ENCODE measurements at places on chromosomes 7 and 10.
A peak's percentile ranks its signal among the peaks of the same experiment; 100 is the strongest.

DNA sequence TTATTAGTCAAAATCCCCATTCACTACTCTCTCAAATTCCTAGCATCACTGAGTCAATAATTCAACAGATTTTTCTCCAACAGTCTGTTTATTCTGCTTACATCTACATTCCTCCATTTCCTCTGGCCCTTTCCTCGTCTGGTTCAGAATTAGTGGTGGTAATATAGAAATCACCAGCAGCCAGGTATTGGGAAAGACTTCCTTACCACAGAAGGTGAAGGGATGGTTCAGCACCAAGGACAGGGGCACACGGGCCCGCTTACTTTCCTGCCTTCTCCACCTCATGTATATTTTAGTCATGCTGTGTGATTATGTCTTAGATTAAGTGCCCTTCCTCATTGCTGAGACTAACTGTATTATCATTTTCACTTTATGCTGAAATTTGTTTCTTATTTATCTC, 70.4 kb upstream of the APBB1IP start:
- no peak for DNase-seq

DNA sequence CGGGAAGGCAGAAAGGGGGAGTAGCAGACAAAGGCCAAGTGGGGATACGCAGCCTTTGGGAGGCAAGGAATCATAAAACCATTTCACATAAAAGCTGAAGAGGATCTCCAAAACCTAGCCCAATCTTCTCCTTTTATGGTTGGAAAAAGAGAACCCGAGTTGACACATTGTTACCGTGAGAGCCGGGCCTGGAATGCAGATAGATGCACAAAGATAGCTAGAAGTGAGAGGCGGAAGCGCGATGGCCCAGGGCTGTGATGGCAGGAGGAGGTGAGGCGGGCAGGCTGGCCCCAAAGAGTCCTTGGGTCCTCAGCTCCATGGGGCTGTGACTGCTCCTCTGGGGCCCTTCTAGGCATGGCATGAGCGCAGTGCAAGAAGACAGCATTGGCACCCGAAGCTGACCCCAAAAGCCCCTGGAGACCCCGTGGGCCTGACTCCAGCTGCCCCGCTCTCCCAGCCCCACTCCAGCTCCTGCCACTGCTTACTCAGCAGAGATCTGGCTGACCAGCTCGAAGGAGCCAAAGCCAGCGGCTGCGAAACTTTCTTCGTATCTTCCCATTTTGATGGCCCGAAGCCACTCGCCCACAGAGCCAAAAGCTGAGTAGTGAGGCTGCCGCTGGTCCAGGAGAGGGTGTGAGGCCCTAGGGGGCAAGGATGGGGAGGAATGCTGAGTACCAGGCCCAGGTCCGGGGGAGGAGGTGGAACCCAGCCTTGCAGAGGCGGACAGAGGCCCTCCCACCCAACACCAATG, 22.5 kb downstream of the EPHB4 start:
- DNase-seq = no peak

DNA sequence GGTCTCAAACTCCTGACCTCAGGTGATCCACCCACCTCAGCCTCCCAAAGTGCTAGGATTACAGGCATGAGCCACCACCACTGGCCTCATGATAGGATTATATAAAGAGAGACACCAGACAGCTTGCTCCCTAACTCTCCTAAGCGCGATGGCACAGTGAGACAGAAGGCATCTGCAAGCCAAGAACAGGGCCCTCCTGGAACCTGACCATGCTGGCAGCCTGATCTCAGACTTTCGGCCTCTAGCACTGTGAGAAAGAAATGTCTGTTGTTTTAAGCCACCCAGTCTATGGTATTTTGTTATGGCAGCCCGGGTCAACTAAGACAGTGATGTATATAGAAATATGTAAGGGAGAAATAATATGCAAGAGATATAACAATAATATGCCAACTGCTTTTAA, 51.2 kb downstream of the SRPK2 start:
- DNase-seq = no peak

- no peak for DNase-seq
Measured at GRCh38 chr10:58177362-58177947, 90.2 kb downstream of the IPMK start.

DNA sequence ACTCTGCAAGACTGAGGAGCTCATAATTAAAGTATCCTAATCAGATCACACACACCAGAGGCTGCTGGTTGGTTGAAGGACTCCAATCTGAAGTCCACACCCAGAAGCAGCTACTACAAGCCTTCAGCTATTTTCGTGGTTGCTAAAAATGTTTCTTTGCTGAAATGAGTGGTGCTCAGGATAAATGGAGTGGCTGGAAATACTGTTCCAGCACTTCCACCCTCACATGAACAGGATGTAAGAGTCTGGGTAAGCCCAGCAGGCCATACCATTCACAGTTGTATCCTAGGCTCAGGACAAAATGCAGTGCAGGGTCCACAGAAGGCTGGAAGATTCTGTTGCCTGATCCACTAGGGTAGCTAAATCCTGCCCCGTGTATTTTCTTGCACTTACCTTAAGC, 34.1 kb downstream of the AFAP1L2 start:
- DNase-seq = no peak

GRCh38 chr10:119700321-119700954, 25.4 kb upstream of the INPP5F start:
- no peak for DNase-seq

DNA sequence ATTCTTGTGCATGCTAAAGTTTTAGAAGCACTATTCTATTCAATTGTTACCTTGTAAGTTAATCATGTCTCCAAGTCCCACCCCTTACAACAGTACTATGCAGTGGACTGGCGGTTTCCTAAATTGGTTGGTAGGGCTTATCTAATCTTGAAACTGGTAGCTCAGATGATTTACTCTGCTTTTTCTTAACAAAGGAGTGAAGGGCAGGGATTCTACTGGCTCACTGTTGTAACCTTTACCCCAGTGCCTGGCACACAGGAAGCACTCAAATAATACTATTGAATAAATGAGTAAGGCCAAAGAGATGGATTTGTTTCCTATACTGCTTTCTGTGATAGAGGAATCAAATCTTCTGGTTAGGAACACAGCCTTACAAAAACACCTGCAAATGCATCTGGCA, 46.0 kb upstream of the CYCS start:
- DNase-seq = no peak

GRCh38 chr10:30834651-30835050, 197.0 kb downstream of the ZNF438 start:
- DNase-seq = no peak

DNA sequence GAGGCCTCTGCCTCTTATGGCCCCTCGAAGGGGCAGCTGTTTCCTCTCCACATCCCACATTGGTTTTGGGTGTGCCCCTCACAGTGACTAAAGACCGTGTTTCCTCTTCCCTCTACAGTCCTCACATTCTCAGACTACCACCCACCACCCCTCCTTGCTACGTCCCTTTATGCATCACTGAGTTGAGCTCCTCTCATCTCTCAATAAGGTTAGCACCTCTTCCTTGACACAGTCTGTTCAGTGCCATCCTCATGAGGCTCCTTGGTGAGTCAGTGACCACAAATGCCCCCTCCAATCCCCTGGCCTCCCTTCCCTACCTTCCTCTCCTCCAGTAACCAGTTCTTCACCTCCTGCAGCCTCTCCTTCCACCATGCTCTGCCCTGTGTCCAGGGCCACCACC, 239.1 kb upstream of the MYO3A start:
- DNase-seq = no peak

- no peak for DNase-seq
Measured at GRCh38 chr10:82889728-82890127, 1014.7 kb downstream of the NRG3 start.

GRCh38 chr10:33414841-33415240, 80.4 kb upstream of the NRP1 start:
- DNase-seq = no peak

GRCh38 chr7:151725844-151726651, 150.9 kb downstream of the PRKAG2 start:
- no peak for DNase-seq

GRCh38 chr10:110353244-110354119, 48.8 kb upstream of the SMNDC1 start:
- peak; percentile 43 for DNase-seq

- no peak for DNase-seq
Measured at GRCh38 chr10:132861116-132861691, 75.3 kb upstream of the NKX6-2 start.

DNA sequence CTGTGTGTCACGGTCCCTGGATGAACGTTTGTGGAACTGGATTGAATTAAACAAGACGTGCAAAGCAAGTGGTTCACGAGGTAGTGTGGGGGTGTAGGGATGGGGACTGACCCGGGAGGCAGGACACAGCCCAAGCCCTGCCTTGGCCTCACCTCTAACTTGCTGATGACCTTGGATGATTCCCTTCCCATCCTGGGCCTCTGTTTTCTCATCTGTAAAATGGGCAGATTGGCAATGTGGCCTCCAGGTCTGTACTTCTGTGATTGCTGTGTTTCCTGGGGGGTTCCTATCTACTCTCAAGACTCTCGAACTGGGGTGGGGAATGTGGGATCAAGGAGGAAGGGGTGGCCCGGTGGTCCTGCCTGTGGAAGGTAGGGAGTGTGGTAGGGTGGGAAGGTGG, 6.0 kb upstream of the PSMG3 start:
- no peak for DNase-seq

DNA sequence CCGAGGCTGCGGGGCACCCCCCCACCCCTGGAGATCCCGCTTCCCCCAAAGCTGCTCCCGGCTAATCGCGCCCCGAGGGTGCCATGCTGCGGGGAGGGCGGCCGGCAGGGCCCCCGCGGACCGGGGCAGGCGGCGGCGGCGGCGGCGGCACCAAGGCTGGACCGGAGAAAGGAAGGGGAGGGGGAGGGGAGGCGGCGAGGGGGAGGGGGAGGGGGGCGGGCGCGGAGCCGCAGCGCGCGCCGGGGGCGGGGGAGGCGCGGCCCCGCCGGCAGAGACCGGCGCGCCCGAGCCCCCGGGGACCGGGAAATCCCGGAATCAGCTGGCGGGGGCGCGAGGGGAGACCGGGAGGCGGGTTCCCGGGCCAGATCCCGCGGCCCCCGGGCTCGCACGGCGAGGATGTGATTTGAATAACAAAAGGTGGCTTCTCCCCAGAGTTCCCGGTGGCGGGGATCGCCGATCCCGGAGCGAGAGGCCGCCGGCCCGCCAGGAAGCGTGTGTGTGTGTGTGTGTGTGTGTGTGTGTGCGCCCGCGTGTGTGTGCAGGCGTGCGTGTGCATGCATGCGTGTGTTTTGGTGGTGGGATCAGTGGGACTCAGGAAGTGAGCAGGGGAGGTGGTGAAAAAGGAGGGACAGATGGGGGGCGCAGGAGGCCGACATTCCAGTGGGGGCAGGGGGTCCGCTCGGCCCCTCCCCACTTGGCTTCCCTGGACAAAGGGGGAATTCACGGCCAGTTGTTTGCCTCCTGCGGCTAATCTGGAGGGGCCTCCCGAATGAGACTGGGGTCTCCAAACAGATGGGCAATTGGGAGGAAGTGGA, 99.5 kb downstream of the HIP1 start:
- peak; percentile 59 for DNase-seq

DNA sequence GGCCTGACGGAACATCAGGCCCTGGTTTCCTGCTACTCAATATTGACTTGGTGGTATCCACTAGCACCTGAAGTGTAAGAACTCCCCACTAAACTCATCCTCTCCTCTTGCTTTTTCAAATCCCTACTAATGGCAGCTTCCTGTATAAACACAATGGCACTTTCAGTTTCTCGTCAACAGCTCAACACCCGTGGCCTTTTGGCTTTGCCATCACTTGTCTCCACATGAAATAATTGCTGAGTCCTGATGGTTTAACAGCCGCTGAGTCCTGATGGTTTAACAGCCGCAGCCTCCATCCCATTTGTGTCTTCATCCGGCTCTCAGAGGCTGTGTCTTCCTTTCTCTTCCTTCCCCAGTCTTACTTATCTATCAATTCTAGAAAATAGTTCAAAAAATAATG, 261.4 kb upstream of the PITRM1 start:
- no peak for DNase-seq

DNA sequence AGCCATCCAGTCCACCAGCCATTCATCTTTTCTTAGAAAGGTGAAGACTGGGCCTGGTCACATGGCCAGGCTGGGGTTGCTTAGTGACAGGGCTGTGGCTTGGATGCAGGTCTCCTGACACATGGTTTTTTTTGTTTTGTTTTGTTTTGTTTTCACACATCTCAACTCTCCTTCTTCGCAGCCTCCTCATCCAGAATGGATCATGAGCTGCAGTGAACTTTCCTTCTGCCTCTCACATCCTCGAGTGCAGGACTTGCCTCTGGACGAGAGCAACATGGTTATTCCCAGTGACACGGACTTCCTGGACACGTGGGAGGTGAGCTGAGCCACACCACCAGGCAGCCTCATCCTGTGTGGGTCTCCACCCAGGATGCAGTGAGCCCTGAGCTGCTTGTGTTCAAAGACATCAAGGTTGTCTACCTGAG, 9.5 kb downstream of the AKR1E2 start:
- no peak for DNase-seq

DNA sequence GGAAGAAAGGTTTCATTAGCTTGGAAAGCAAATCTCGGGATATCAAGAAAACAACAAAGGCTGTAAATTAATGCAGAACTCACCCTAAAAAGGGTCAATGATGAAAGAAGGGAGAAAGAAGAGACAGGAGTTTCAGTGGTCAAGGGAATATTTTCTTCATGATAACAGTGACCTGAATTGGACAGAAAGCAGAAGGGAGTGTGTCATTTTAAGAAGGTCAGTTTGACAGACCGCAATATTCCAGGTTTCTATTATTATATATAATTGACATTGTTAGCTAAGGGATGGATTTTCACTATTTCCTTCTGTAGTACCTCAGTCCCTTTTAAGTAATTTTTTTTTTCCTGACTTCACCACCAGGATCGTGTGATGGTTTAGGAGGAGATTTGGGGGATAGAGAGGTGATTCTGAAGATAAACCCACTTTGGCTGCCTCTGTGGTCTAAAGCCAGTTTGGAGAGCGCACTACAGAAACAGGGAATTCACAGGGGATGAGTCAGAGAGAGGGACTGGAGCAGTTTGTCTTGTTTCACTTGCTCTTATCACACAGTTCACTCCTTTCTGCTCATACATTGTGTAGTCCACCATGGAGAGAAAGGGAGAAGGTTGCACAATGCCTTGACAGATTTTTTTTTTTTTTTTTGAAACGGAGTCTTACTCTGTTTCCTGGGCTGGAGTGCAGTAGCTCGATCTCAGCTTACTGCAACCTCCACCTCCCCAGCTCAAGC, 417.9 kb downstream of the AUTS2 start:
- DNase-seq = no peak

DNA sequence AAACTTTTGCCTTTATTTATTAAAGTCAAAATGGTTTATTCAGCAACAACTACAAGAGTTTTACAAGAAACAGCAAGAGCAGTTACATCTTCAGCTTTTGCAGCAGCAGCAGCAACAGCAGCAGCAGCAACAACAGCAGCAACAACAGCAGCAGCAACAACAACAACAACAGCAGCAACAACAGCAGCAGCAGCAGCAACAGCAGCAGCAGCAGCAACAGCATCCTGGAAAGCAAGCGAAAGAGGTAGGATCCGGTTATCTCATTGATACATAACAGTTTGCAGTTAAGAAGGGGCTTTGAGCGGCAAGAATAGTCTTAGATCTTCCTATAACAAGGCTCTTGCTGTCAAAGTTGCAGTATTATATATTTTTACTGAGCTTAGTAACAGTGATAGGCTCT, 215.1 kb downstream of the FOXP2 start:
- no peak for DNase-seq

DNA sequence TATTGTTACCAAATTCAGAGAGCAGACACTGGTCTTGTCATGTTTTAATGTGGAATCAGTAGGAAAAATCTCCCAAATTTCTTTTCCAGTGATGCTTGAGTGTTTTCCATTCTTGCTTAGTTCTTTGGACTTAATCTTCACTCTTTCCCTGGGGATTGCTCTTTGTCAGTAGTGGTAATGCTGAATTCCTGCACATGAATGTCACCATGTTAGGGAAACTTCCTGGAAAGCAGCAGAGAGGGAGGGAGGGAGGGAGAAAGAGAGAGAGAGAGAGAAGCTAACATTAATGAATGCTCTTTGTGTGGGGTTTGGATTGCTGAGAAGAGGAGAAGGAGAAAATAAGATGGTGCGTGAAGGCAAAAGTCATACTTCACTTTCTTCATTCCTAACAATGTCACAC, 295.3 kb upstream of the COBL start:
- no peak for DNase-seq

All from stimulated activated effector memory CD8-positive, alpha-beta T cell treated with anti-CD3 and anti-CD28 coated beads, Interleukin-12 subunit alpha, Interleukin-12 subunit beta, amount 100 ng/mL, for 72 hours (primary cell).